ENCODE measurements at places on chromosomes 7 and 10.

GRCh38 chr7:17054836-17055235 is 173.1 kb upstream of the AGR3 start:
- DNase-seq: no peak

- DNase-seq: no peak
Observed at GRCh38 chr10:78514459-78514858, 480.8 kb downstream of the RPS24 start.

DNA sequence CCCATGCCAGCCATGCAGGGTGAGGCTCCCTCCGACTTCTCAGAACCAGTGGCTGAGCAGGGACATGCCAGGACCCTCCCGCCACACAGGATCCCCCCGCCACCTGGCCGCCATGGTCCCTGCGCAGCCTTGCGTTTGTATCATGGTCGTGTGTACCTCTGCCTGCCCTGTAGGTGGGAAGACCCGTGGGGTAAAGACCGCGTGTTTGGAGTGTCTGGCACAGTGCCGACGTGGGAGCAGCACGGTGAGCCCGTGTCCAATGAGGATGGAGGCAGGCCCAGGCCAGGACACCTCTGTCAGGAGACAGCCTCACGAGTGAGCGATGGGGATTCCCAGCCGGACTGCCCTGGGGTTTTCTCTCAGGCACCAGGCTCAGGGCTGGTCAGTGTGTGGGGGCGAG is 31.9 kb downstream of the NKX6-2 start:
- DNase-seq: no peak

DNA sequence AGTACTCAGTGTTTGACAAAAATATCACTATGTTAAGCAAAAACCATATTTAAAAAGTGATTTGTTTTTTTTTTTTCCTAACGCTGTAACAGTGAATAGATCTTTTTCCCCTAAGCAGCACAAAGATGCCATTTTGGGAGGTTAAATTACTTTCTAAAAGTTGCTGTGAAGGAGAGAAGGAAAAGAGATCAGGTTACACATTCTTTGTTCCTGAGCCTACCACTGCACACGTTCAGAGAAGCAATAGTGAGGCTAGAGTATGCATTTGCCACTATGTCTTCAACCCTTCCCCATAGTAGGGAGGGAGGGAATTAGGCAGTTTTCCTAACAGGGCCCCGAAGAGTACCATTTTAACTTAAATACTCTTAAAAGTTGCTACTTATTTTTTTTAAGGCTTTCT is 38.9 kb downstream of the BMPR1A start:
- DNase-seq: no peak

- DNase-seq: no peak
Observed at GRCh38 chr7:66283003-66283920, 78.1 kb downstream of the TPST1 start.

DNA sequence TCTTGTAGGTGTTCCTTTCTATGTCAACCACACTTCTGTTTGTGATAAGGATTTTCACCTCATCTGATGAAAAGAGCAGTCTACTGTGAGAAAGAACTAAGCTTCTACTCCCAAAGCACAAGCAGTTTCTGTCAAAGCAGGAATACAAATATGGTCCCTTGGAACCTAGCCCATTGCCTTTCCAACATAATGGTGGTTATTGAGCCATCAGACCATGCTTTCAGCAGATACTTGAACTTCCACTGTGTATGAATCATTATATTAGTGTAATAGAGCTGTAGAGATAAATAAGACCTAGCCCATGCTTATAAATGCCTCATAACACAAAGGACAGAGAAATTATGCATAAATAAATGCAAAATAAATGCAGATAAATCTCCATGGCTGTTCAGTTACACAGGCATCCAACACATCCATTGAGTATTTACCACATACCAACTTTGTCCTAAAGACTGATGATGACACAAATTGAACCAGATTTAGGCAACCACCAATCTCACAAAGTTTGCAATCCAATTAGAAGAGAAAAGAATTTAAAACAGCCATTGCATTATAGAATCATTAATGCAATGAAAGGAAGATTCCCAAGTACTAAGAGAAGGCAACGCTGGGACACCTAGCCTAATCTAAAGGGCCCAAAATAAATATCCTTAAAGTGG is 729.4 kb upstream of the C7orf33 start:
- no peak for DNase-seq

DNA sequence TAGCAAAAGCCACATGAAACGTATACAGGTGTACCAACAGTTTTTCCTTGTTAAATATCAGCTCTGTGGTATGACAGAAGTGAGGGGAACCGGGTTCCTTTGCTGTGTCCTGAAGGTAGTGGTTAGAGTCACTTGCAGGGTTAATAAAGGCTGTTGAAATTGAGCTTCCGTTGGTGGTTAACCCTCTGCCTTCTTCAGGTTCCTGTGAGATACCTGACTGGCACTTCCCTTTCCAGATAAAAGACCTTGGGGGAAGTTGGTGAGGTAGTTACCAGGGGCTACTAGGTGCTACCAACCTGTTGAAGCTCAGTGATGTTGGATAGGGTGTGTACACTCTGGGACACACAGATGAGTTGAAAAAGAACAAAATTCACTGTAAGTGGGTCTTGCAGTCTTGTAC is 384.1 kb downstream of the GATA3 start:
- DNase-seq: no peak

DNA sequence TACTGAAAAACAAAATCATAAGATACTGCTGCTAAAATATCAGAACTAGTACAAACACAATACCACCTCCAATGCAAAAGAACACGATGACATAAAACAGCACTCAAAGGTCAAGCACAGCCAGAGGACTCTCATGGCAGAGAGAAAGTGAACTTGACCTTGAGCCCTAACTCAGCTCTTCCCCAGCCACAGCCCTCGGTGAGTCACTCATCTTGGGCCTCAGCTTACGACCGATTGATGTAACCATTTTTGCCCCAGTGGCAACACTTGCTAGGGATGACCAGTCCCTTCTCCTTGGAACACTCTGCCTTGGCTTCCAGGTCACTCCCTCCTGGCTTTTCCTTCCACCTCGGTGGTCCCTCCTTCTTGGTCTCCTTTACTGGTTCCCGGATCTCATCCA is 77.8 kb downstream of the JAZF1 start:
- no peak for DNase-seq

DNA sequence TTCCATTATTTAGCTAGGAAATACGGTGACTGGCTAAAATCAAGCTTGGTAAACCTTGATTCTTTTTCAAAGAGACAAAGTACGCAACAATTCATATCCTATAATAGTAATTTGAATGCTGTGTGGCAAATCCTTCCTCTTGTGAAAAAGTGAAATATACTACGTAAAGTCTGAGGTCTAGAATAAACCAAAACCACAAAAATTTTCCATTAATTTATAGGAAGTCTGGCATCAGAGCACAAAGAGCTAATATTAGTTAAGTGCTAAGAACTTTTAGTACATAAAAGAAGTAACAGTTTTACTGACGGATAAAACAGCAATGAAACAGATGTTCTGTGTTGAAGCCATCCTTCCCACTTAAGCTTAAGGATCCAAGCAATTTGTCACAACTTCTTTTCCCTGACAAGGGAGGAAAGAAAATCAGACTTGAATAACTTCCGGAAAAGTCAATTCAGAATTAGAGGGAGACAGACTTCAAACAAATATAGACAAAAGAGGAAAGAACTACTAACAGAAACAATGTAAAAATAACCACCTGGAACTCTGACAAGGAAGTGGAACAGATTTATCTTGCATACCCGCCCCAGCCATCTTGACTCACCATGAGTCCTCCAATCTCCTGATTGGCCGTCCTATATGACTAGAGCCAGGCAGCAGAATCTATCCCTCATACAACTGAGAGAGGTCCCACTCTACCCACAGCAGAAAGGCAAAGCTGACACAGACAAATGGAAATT is 34.6 kb downstream of the RHEB start:
- DNase-seq: no peak

GRCh38 chr7:91582799-91583477 is 297.6 kb downstream of the MTERF1 start:
- no peak for DNase-seq

DNA sequence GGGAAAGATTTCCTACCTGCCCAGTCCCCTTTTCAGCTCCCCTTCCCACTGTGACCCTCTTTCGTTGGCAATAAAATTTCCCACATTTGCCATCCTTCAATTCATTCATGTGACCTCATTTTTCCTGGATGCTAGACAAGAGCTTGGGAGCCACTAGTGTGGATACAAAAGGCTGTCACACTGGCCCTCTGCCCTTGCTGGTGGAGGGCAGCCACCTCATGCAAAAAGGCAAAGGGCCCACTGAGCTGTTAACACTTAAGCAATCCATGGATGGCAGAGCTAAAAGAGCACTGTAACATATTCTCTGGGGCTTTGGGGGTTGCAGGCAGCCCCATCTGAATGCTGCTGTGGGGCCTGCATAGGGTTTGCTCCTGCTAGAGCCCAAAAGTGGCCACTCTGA is 315.1 kb downstream of the NEBL start:
- no peak for DNase-seq

GRCh38 chr10:62577666-62578291 is 203.6 kb downstream of the ZNF365 start:
- DNase-seq: no peak

- DNase-seq: no peak
Observed at GRCh38 chr10:91925022-91925320, 1.4 kb downstream of the BTAF1 start.

DNA sequence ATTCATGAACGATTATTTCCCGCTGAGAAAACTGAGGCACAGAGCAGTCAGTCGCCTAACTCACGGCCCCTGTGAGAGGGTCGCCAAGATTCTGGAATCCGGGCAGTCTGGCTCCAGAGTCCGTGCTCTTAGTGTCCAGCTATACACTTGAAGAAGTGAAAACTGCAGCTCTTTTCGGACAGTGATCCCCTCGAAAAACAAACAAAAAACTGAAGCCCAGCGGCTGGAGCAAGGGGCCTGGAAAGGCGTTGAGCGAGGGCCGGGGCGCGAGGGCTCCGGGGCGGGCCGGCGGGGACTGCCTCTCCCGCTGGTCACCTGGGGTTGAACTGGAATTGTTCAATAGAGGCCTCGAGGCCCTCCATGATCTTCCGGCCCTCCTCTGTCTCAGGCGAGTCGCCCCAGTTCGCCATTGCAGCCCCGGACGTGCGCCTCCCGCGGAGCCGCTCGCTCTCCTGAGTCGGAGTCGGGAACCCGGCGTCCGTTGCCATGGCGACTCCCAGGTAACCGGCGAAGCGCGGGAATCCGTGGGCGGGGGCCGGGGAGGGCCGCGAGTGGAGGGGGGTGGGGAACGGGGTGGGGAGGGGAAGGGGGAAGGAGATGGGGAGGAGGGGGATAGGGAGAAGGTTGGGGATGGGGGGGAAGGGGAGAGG is 881 bp downstream of the C10orf67 start:
- DNase-seq: peak; percentile 55

GRCh38 chr7:25752154-25752553 is 399.8 kb upstream of the NFE2L3 start:
- no peak for DNase-seq

DNA sequence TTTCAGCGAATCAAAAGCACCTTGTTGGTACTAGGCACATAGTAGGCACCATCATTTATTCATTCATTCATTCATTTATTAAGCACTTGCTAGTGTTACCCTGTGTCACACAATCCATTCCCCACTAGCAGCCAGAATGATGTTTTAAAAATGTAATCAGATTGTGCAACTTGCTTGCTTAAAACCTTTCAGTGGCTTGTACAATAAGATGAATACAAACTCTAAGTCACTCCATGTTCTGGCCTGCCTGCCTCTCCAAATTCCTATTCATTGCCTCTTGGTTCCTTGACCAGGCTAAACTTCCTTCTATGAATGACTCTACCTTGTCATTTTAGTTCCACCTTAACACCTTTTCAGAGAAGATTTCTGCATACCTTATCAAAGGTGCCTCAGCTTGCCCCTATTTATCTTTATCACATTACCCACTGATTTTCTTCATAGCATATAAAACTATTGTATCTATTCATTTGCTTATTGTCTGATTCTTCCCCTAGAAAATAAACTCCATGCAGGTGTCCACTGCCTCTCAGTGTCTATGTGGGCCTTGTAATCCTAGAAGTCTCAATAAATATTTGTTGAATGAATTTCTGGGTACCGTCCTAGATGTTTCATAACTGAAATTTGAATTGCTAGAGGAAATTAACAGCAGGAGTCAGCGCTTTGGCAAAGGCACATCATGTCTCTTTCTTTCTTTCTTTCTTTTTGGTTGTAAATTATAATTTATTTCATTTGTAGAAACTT is 169.5 kb downstream of the TMEM26 start:
- DNase-seq: no peak

DNA sequence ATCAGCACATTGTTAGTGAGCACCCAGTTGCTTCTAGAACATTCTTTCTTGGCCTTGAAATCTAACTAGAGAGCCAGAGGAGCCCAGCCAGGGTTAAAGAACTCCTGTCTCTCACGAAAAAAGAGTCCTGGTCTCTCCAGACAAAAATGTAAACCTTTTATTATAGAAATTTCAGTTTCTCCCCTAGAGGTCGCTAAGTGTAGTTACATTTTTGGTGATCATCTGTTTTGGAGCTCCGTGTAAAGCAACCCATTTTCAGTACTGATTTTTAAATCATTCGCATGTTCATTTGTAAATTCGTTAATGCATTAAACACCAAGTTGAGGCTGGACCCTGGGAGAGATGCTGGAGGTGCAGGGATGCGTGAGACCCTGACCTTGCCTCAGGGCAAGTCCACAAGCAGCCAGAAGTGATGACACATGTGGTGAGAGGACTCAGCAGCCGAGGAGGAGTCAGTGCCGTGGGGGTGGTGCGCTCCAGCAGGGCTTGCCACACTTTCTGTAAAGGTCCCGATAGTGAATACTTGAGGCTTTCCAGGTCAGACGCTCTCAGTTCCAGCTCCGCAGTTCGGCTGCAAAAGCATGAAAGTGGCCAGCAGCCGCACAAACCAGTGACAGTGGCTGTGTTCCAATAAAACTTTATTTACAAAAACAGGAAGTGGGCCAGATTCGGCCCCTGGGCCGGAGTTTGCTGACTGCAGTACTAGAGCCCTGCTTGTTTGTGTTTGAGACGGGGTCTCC is 578.6 kb upstream of the FOXK1 start:
- no peak for DNase-seq

DNA sequence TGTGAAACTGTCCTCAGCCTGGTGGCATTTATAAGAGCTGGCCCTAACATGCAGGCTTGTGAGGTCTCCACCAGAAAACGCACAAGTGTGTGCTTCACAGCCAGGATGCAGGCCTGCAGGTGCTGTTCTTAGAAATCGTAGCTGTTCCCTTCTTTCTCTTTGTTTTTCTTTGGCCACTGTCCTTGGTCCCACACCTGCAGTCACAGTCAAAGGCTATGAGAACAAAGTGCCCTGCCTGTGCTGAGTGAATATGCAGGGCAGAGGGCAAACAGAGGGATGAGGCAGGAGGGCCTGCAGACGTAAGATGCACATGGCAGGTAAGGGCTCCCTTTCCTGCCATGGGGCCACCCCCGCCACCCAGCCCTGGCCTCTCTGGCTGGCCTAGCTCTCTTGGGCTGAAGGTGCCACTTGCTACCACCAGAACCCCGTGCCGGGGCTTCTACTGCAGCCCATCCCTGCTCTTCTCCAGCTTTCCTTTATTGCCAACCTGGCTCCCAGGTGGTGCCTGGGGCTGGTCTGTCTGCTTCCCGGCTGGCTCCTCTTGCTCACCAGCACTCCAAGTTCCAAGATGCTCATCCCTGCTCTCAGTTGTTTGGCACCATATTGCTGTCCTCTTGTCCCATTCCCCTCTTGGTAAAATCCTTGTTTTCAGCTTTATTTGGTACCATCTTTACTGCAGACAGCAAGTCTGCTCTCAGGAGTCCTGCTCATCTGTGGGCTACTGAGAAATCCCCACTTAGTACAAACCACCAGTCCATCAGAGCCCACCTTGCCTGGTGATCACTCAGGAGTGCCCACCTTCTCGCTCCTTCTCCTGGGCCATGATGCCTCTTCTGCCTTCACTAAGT is 308.1 kb upstream of the ZMIZ1 start:
- DNase-seq: no peak
